ENCODE measurements at places on chromosomes 5 and 9.

DNA sequence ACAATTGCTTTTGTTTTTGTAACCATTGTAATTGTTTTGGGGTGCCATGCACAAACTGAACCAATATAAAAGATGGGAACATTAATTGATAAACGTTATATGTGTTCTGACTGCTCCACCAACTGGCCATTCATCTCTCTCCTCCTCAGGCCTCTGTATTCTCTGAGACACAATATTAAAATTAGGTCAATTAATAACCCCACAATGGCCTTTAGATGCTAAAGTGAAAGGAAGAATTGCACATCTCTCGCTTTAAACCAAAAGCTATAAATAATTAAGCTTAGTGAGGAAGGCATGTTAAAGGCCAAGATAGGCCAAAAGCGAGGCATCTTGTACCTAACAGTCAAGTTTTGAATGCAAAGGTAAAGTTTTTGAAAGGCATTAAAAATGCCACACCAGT is 448.4 kb upstream of the ITGA1 start:
- no peak for DNase-seq

DNA sequence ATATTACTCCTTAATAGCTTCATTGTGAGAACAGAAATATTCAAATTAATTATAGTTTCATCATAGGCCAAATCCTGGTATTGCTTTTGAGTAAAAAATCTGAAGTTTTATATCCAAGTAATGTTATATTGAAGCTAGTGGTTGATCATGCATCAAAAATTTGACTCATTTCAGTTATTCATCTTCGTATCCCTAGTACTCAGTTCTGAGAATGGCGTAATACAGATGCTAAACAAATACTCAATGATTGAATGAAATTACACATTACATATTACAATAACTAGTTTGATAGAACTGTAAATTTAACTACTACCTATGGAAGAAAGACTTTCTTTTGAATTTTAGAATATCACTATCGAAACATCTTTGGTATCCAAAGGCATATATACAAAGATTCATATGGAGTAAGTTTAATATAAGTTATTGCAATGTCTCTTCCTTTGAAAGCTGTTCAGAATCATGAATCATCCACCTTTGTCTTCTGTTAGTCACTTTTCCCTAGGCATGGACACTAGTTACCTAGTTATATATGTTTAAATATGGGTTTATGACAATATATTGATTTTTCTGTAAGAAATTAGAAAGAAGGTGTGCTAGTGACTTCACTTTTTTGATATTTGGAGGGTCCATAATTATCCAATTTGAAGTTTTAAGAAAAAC is 5.0 kb upstream of the ZNF462 start:
- DNase-seq = no peak

GRCh38 chr9:91302831-91303230 is 58.9 kb downstream of the AUH start:
- DNase-seq = peak; percentile 90

GRCh38 chr9:129946246-129946995 is 96.6 kb downstream of the FNBP1 start:
- DNase-seq = no peak

GRCh38 chr9:133535306-133535877 is 888 bp downstream of the ADAMTSL2 start:
- DNase-seq = no peak

DNA sequence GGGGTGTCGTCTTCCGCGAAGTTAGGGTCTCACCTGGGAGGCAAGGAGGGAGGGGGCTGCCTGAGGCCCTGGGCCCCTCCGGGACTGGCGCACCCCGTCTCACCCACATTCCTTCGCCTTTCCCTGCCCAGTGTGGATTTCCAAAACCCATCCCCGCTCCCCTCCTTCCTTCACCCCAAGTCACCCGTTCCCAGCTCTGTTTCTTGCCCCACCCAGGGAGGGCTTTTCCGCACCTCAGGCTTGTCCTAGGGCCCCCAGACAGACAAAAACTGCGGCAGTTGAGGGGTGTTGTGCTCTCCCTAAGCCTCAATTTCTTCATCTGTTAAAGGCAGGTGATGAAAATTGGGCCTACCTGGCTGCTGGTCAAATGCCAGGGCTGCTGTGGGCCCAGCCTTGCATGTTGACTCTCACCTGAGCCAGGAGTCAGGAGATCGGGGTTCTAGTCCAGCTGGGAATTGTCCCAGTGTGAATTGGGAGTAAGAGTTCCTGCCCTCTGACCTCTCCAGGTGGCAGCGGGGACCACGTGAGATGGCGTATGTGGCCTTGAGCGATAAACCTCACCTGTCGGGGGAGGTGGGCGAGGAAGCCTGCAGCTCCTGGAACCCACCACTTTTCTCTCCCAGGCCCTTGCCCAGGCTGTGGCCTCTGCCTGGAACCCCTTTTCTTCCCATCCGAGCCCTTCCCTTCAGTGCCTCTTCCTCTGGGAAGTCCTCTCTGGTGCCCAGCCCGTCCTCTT is 143.4 kb upstream of the IER5L start:
- DNase-seq = no peak

DNA sequence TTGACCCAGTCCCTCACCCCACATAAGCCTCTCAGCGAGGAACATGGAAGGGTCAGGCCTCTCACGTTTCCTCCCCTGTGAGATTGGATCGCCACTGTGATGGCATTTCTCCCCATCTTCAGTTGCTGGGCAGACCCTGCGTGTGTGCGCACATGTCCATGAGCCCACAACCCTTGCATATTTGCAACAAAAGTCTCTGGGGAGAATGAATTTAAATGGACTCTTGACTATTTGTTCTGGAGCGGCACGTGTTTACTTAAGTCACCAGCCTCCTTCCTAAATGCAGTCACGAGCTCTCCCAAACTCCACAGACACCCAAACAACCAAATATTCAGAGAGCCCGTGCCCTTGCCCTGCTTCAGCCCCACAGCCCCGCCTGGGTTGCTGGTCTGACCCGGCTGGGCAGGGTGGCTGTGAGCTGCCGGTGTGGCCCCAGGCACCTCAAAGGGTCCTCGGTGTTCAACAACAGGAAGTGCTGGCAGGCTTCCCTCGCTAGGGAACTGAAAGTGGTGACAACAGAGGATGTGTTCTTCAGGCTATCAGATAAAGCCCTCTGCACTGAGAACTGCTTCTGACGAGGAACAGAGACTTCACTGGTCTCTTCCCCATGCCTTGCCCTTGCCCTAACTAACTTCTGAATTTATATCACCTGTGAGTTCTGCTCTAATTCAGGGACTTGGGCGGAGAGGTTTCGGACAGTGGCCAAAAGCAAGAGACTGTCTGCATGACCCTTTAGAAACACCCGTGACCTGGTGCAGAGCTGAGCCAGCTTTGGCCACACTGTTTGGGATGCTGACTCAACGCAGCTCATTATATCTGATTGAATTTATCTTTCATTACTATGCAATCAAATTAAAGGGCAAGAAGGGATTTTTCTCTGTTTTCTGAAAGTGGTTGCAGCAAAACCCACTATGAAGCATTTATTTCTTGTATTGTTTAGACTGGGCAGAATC is 19.2 kb upstream of the CD180 start:
- DNase-seq = no peak

Data from fibroblast of skin of right biceps (primary cell).